ENCODE measurements at places on chromosomes 1 and 21. TPM values are rescaled to one million over a fixed set of nuclear protein-coding genes. Genes with fewer than 3 reads are reported as not detected.
A peak's percentile ranks its signal among the peaks of the same experiment; 100 is the strongest.

- DNase-seq = no peak
These were observed 397.4 kb downstream of the PTPRU start for GRCh38 chr1:29633771-29634170.

DNA sequence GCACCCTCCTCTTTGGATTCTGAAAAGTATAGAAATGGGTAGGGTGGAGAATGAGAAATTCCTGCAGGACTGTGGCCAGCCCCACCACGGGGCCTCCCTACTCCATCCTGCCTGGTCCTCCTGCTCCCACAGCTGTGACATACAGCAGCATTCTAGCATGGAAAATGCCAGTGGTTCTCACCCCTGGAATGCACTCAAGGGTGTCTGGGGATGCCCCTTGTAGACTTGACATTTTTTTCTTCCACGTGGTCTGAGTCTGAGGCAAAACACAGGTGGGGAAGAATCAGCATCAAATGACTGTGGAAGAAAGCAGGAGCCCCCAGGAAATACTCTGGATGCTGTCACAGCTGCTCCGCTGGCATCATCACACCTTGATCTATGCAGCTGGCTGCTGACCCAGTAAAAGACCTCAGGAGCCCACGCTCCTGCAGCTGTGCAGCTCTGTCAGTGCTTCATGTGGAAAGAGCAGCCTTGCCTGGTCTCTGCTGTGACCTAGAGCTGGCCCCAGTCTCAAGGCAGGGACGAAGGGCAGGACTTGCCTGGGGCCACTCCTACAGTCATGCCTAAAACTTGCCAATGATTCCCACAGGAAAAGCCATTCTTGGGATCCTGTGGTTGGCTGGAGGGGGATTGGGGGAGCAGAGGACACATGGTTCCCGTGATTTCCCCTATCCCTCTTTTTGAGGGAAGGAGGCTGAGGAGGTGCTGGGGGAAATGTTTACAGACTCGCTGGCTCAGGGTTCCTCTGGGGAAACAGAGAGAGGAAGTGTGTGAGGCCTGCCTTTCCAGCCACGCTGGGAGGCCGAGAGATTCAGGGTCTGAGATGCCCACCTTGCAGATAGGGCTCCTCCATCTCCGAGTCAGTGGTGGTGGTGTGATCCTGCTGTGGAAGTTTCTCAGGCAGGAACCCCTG is 10.8 kb upstream of the A3GALT2 start:
- DNase-seq = no peak

DNA sequence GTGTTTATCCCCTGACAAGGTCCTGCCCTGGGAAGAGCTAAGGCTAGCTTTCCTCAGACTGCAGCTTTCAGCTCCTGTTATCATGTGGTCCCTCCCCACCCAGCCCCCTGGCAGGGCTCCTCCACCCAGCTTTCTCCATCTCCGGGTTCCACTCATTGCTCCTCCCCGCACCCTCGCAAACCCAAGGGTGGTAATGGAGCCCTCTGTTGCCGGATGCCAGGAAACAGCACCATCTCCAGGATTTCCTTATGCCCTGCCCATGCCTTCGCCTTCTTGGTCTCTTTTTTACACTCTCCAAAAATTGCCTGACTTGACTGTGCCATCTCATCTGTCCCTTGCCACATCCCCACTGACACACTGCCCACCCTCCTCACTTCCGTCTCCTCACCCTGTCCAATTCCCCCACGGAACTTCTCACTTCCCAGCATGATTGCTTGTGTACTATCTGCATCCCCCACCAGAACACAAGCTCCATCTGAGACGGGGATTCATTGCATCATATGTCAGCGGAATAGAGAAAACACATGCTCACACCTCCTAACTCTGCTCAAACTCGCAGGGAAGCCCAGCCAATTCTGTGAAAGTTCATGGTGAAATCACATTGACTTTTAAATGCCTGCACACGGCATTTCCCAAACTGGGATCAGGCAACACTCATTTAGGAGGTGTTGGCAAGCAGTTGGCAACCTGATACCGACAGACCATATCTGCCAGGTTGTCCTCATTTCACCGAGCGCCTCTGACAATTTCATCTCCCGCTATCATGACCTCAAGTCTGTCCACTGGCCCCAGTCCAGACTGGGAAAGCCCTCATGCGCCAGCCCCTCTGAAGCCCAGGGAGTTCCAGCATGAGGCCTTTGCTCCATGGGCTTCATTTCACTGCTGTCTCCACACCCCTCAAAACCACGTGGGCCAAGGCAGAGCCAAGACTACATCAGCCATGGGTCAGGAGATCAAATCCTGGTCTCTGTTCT is 201.1 kb downstream of the MATN1 start:
- peak; percentile 20 for DNase-seq

DNA sequence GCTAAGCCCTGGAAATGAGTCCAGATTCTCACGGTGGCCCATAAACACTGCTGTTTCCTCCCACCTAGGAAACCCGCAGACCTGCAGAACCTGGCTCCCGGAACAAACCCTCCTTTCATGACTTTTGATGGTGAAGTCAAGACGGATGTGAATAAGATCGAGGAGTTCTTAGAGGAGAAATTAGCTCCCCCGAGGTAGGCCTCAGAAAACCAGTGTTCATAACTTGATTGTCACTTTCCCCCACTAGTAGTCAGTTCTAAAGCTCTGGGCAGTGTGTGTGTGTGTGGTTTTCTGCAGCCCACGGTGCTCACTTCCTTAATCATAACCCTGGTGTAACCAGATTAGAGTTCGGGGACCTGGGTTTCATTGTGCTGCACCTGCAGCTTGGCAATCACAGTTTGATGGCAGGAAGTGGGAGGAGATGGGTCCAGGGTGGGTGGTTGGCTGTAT is 39.1 kb downstream of the CLIC6 start:
- DNase-seq = no peak

GRCh38 chr1:3315399-3316339 is 138.8 kb upstream of the ARHGEF16 start:
- DNase-seq = no peak

GRCh38 chr1:206932177-206932576 is 10.4 kb upstream of the FCMR start:
- DNase-seq = no peak

- DNase-seq = no peak
These were observed 1.9 kb upstream of the GBP4 start for GRCh38 chr1:89200663-89201062.

DNA sequence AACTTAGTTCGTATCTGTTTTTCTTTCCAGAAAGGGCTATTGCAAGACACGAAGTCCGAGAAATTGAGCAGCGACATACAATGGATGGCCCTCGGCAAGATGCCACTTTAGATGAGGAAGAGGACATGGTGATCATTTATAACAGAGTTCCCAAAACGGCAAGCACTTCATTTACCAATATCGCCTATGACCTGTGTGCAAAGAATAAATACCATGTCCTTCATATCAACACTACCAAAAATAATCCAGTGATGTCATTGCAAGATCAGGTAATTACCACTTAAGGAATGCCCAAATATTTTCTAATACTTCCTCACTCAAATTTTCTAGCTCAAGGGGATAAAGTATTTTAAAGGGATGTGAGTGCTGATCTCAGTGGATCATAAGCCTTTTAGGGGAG is 158.5 kb downstream of the HS2ST1 start:
- DNase-seq = no peak

DNA sequence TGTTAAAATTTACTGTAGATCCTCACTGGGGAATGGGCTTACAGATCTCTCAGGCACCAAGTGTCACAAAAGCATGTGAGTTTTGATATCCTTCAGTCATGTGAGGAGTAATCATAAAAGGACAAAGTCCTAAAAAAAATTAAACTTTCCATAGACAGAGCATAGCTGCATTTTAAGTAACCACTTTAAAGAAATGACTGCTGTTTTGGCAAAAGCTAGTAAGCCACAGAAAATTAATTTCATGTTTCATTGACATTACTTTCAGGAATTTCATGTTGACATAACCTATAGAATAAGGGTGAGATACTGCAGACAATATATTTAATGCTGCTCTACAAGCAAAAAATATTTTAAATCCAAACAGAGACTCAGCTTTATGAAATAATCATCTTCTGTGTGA is 156.3 kb downstream of the LYPLAL1 start:
- no peak for DNase-seq

DNA sequence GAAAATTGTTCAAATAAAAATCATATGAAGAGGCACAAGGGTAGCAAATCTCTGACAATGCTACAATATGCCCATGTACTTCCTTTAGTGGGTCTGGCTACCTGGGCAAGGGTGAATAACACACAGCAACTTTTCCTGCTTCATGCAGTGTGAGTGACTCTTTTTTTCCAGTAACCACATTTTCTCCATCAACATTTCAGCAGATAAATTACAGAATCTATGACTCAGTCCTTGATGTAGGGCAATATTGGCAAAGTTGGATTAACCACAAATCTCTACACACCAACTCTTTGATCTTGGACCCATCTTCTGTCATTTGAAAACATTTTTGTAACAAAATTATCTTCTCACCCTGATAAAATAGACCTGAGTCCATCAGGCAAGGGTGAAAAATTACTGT is 31.7 kb downstream of the ERICH3 start:
- DNase-seq = no peak

DNA sequence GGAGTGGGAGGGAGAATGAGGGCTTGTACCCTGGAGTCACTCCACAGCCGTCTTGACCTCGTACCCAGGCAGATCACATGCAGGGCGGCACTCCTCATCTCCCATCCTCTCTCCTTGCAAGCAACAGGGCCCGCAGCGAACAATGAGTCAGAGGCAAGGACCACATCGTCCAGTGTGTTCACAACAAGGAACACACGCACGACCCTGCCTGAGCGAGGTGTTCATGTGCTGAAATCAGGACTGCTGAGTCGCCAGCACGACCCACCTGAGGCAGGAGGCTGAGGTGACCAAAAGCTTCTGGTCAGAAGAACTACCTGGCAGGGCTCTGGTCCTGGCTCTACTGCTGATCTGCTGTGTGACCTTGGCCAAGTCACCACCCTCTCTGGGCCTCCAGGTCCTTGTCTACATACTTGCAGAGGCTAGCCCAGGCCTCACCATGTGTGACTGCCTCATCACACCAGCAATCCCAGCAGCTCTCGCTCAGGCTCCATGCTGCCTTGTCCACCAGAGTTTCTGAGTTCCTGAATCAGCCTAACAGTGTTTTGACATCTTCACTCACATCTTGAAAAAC is 78.0 kb downstream of the SSBP3 start:
- no peak for DNase-seq

GRCh38 chr1:15322648-15323350 is 75.8 kb downstream of the FHAD1 start:
- no peak for DNase-seq

DNA sequence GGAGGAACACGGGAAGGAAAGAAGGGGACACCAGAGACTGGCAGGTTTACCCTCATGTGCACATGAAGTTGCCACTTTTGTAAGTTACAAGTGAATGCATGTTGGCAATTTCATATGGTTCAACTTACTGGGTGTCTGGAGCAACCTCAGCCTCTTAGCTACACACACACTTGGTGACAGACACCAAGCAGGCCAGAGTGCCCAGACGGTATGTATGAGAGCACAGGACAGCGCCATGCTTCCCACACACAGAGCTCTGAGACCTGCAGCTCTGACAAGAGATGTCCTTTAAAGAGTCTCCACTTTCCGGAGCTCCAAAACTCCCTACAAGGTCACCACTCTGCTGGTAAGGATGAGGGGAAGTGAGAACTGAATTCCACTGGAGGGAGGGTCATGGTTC is 1.9 kb upstream of the TRABD2B start:
- no peak for DNase-seq

DNA sequence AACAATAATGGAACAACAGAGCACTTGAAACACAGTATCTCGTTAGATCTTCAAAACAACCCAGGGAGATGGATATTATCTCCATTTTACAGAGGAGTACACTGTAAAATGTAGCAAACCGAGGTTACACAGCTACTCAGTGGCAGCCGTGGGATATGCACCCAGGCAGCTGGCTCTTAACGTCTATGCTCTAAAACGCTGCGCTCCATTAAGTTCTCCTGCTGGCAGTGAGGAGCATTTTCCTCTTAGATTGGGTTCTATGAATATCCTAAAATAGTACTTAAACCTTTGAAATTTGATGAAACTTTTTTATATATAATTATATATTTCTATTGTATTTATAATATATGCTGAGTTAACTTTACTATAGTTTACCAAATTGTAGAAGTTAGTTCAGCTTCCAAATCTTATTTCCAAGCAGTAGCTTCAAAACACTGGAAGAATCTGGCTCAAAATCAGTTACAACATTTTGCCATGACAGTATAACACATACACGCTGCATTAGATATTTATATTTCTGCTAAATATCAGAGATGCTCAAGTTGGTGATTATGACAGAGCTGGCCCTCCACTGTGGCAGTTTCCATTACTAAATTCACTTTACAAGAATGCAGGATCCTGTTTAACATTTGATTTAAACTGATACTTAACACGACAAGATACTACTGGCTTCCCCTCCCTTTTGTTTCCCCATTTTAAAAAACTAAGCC is 49.5 kb downstream of the TGFBR3 start:
- no peak for DNase-seq

- no peak for DNase-seq
These were observed 35.1 kb downstream of the LHX4 start for GRCh38 chr1:180265201-180265600.

DNA sequence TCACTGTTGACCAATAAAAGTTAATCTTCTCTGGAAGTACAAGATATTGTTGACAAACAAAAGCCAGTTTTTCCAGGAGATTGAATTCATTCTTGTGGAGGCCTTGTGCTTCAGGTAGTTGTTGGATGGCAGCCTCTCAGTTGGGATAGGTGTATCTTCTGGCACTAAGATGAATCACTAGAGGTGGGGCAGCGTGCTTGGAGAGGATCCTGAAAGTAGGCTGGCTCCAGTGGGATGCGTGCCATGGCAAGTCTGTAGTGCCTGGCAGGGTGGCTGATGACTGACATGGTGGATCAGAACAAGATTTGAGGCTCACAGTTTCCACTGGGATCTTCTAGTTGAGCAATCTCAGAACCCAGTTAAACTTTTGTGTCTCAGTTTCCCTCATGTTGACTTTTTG is 2.4 kb downstream of the VPS13D start:
- no peak for DNase-seq

GRCh38 chr1:159779403-159779851 is 1.3 kb upstream of the DUSP23 start:
- no peak for DNase-seq

DNA sequence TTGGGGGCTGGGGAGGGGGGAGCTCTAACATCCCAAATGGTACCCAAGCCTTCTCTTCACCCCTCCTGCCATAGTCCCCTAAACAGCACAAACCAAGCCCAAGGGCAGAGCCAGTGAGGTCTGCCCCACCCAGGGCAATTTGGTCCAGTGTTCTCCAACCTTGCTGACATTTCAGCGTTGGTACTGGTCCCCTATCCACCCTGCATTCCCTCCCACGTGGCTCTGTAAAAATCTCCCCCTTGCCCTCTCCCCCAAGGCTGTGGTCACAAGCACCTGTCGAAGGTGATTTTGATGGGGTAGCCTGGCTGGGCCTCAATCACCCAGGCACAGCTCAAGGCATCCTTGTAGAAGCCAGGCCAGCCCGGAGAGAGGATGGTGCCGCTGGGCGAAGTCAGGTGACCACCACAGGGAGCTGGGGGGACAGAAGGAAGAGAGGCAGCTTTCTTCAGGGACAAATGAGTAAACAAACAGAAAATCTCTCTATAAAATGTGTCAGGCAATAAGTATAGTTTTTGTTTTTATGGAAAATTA is 137.5 kb upstream of the HMGB4 start:
- DNase-seq = no peak

ZNF697 gene
- 0.70 TPM for total RNA-seq

HRNR gene
- total RNA-seq = not detected

ARTN gene
- total RNA-seq = not detected

MFSD2A gene
- total RNA-seq = 2.6 TPM

PLA2G2E gene
- not detected for total RNA-seq

LRRC53 gene
- total RNA-seq = not detected

SRGAP2C gene
- total RNA-seq = 12.5 TPM

ADGRB2 gene
- 1.1 TPM for total RNA-seq

Data from activated naive CD4-positive, alpha-beta T cell treated with anti-CD3 and anti-CD28 coated beads, Interleukin-2, amount 50 U/mL, for 72 hours (primary cell).